Purkinje cell (primary cell): ENCODE measurements at places on chromosomes 12 and 14. TPM values are rescaled to one million over a fixed set of nuclear protein-coding genes. Genes with fewer than 3 reads are reported as not detected.

The RNASE3 gene
- 2.3 TPM in 1 of 2 replicates, not detected in the other for polyA plus RNA-seq

The VPS29 gene
- polyA plus RNA-seq = 561 and 578 TPM in 2 replicates

The OASL gene
- polyA plus RNA-seq = 0.22 TPM in 1 of 2 replicates, not detected in the other

The SLC10A1 gene
- polyA plus RNA-seq = 0.23 TPM in 1 of 2 replicates, not detected in the other

The KRT79 gene
- polyA plus RNA-seq = 0.81 TPM in 1 of 2 replicates, not detected in the other

The TMEM260 gene
- polyA plus RNA-seq = 5.6 and 8.6 TPM in 2 replicates

The OR6C4 gene
- polyA plus RNA-seq = not detected in 2 replicates

The MRPL42 gene
- 134 and 170 TPM in 2 replicates for polyA plus RNA-seq

The SDR9C7 gene
- 0.54 TPM in 1 of 2 replicates, not detected in the other for polyA plus RNA-seq

The CCT2 gene
- polyA plus RNA-seq = 180 and 208 TPM in 2 replicates

The C12orf56 gene
- polyA plus RNA-seq = 20.1 and 38.8 TPM in 2 replicates
